Esophagus squamous epithelium (tissue), 5 donors: ENCODE measurements at places on chromosomes 16 and 17.

GRCh38 chr16:29962344-29962994, 590 bp downstream of the TMEM219 start:
- no peak for DNase-seq

DNA sequence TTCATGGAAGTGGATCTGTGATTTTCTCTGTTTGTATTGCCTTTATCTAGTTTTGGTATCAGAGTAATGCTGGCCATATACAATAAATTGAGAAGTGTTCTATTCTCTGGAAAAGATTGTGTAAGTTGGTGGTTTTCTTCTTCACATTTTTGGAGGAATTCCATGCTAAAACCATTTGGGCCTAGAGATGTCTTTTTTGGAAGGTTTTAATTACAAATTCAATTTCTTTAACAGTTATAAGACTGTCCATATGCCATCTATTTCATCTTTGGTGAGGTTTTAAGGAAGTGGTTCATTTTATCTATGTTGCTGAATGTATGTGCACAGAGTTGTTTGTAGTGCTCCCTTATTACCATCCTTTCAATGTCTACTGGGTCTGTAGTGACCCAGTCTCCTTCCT, 46.0 kb downstream of the CACNG1 start:
- DNase-seq = no peak

GRCh38 chr17:44466339-44466738, 36.9 kb downstream of the GPATCH8 start:
- DNase-seq = no peak

- DNase-seq = no peak
These were observed 121.9 kb downstream of the FOXL1 start for GRCh38 chr16:86700046-86700945.

DNA sequence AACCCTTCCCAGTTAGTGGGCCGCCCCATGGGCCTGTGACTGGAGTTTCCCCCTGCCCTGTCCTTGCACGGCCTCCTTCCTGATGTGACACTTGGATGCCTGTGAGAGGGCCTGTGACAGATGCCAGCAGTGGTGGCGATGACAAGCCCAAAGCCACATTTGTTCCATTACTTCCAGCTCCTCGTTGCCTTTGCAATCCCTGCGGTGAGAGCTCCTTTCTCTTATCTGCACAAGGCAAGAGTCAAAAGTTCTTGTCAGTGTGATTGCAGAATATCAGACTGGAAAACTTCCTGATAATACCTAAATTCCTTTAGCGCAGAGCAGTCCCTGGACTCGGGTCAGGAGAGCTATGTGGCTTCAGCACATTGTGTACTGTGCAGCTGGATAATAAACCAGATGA, 54.4 kb upstream of the ARHGAP44 start:
- no peak for DNase-seq

GRCh38 chr16:80015566-80015965, 415.0 kb upstream of the MAF start:
- no peak for DNase-seq

DNA sequence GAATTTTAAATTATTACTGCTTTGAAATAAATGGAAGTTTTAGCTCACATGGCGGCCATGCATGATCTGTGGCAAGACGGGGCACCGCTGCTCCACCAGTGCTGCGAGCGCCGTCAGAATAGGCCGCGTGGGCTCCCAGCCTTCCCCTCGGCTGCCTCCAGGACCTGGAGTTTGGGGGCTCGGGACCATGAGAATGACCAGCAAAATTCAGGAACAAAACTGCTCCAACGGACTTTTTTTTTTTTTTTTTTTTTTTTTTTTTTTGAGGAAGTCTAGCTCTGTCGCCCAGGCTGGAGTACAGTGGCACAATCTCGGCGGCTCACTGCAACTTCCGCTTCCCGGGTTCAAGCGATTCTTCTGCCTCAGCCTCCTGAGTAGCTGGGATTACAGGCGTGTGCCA, 38.3 kb upstream of the AKAP1 start:
- DNase-seq = no peak

- DNase-seq = peak; percentile 36
These were observed 15.4 kb downstream of the FLYWCH1 start for GRCh38 chr16:2927010-2927646.

DNA sequence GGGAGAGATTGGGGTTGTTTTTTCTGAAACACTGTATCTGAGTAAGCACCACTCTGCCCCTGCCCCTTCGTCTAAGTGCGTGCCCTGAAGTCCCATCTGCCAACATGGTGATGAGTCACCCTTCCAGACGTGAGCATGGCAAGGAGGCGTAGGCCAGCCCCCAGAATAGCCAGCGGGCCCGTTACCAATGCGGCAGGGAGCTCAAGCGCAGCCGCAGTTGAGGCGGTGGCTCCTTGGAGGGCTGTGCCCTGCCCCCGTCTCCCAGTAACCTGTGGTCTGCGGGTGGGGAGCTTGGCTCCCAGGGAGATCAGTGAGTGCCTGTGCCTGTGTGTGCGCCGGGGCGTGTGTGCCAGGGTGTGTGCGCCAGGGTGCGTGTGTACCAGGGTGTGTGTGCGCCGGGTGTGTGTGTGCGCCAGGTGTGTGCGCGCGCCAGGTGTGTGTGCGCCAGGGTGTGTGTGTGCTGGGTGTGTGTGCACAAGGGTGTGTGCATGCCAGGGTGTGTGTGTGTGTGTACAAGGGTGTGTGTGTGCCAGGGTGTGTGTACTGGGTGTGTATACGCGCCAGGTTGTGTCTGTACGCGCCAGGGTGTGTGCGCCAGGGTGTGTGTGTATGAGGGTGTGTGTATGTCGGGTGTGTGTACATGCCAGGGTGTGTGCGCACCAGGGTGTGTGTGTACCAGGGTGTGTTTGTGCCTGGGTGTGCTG, 98.6 kb upstream of the CHMP6 start:
- no peak for DNase-seq

DNA sequence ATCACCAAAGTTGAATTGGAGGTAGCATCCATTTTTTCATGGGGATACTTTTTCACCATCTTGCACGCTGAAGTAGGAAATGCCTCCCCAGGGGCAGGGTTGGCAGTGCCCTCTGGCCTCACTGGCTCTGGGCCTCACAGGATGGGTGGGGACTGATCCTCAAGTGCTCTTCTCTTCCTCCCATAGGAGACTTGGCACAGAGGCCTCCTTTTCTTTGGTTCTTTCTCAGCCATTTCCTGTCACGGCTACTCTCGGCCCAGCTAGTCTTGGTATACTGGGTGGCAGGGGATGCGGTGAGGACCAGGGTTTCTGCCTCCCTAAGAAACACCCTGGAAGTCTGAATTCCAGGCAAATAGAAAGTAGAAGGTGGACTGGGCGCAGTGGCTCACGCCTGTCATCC, 58.2 kb downstream of the PECAM1 start:
- no peak for DNase-seq

- DNase-seq = no peak
These were observed 11.8 kb downstream of the LASP1 start for GRCh38 chr17:38881600-38882191.

GRCh38 chr16:13099822-13100221, 198.4 kb downstream of the SHISA9 start:
- DNase-seq = no peak

DNA sequence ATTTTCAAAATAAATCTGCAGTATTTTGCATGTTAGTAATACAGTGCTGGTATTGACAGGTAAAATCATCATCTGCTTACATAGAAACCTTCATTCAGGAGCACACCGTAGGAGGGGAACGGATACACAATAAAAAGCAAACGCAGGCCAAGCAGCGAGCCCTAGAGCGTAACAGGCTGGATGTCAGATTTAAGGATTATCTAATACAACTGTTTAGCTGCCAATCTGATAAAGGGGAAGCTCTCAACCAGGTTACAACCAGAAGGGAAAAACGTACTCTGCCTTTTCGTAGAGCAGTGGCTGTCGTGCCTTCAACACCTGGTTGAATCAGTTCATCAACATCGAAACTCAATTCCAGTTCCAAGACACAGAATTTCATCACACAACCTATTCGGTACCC, 16.4 kb upstream of the CUEDC1 start:
- DNase-seq = no peak

DNA sequence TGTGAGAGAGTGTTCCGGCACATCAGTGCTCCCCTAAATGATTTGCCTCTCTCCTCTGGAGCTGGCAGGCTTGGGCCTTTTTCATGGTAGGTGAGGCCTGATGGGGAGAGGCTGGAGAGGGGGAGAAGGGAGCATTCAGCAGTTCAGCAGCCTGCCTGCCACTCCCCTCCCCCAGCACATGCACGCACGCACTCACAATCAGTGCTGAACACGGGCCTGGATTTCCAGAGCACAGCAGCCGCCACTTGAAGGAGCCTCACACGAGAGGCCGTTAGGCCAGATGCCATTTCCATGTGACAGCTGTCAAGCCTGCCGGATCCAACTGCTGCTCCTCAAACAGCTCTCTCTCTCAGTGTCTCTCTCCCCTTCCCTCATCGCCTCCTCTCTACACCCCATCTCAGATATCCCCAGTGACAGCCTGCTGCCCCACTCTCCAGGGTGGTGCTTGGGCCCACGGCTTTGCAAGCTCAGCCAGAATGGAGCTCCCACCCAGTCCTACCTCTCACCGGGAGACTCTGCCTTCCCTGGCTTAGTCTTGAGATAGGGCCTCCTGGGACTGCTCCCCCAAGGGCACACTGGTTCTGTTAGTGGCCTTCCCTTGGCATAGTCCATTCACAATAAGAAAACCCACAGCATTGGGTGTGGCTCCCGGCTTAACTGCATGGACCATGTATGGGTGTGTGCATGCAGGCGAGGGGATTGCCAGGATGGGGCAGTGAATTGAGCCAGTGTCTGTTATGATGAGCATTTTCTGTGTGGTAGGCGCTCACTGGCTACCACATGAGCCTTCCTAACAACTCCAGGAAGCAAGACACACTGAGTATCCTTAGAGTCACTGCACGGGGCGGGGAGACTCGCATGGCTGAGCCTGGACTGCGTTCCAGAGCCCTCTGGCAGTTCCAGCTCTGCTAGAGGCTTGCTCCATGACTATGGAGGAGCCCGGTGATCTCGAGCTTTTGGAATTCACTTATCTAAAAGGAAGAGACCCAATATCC, 226.2 kb downstream of the CCDC182 start:
- no peak for DNase-seq

DNA sequence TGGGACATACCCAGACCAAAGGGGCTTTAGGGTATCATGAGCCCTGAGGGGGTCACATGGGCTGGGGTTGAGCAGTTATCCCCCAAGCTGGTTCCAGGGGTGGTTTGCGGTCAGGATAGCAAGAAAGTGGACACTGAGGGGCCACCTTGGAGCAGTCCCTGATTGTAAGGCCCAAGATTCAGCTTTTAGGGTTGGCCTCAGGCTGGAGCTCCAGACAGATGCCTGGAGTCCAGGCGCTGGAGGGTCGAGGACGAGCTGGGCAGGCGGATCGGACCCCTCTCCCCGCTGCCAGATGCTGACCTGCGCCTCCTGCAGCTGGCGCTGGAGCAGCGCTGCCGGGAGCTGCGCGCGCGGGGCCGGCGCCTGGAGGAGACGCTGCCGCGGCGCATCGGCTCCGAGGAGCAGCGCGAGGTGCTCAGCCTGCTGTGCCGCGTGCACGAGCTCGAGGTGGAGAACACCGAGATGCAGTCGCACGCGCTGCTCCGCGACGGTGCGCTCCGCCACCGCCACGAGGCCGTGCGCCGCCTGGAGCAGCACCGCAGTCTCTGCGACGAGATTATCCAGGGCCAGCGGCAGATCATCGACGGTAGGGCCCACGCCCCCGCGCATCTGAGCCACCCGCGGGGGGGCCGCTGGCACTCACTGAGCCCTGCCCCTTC, 10.0 kb downstream of the BTBD17 start:
- DNase-seq = no peak

DNA sequence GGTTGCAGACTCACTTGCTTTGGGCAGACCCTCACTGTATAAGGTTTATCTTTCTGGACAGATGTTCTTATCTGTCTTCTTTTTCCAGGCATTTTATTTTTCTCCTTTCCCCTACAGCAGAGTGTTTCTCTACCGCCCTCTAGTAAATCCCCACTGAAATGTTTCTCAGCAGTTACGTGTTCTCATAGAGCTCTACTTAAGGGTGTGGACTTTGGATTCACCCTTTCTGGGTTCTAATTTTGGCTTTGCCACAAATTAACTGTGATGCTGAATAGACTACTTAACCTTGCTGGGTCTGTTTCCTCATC, 2.0 kb downstream of the ADAT1 start:
- DNase-seq = no peak

GRCh38 chr17:49379926-49380325, 17.9 kb upstream of the ZNF652 start:
- DNase-seq = no peak

DNA sequence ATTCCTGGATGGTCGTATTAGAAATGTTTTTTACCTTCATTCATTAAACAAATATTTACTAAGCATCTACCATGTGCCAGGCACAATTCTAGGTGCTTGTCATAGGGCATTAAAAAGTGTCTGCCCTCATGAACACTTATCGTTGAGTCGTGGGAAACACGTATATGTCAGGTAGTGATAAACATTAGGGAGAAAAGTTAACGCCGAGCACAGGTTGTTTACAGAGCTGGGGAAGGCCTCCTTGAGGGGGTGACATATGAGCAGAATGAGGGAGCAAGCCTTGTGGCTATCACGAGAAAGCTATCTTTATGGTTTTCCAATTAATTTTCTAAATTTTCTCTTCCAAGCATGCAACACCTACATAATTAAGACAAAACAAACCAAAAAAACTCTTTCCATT, 985 bp upstream of the ZNF213 start:
- DNase-seq = no peak

- DNase-seq = no peak
These were observed 1.4 kb upstream of the KANSL1 start for GRCh38 chr17:46194393-46195216.

DNA sequence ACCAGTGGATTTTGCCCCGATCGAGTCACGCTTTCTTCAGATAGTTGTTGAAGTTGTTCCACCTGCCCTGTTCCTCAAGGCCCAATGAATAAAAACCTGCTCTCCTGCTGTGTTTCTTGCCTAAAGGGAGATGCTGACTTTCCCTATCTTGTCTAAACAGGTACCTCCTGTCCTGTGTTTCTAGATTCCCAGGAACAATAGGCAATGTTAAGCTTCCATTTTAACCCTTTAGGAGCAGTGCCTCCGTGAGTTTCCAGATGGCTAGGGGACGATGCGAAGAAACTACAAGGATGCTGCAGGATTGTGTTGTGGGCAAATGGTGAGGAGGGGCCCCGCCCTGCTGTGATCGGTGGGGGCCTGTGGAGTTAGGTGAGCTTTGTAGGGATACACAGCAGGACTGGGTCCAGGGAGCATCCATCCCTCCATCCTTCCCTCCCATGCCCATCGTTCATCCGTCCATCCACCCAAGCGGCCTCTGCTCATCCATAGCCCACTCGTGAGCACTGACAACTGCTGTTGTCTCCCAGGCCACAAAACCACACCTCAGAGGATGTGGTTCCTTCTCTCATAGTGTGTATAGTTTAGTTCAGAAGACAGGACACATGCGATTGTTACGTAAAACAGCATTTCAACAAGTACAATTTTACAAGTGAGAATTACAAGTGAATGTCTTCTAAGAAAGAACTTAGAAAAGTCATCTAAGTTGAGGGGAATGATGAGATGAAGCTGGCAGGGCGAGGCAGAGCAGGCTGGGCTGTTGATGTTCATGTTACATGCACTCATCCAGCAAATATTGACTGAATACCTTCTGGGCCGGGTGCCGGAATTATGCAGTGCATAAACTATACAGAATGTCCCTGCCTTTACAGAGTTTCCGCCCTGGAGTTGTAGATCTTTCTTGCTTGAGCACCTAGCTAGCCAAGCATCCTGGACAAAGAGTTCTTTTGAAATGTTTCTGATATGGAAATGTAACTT, 5.2 kb downstream of the ARSG start:
- no peak for DNase-seq

- no peak for DNase-seq
These were observed 92.7 kb downstream of the LITAF start for GRCh38 chr16:11494029-11494428.

- DNase-seq = no peak
These were observed 39.6 kb upstream of the RHOT1 start for GRCh38 chr17:32102646-32103186.
